NCI-H1092 (cell line): ENCODE measurements at places on chromosomes 5 and 9.

GRCh38 chr9:137956039-137956438 is 78.5 kb downstream of the CACNA1B start:
- DNase-seq, result no peak

DNA sequence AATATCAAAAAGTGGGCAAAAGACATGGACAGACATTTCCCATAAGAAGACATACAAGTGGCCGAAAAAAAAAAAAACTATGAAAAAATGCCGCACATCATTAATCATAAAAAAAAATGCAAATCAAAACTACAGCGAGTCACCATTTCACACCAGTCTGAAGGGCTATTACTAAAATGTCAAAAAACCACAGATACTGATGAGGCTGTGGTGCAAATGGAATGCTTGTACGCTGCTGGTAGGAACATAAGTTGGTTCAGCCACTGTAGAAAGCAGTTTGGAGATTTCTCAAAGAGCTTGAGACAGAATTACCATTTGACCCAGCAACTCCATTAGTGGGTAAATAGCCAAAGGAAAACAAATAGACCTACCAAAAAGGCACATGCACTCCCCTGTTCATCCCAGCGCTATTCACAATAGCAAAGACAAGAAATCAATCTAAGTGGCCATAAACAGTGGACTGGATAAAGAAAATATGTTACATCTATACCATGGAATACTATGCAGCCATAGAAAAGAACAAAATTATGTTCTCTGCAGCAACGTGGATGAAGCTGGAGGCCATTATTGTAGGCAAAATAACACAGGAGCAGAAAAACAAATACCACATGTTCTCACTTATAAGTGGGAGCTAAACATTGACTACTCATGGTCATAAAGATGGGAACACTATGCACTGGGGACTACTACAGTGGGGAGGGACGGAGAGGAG is 110.6 kb upstream of the BOD1 start:
- no peak for DNase-seq

DNA sequence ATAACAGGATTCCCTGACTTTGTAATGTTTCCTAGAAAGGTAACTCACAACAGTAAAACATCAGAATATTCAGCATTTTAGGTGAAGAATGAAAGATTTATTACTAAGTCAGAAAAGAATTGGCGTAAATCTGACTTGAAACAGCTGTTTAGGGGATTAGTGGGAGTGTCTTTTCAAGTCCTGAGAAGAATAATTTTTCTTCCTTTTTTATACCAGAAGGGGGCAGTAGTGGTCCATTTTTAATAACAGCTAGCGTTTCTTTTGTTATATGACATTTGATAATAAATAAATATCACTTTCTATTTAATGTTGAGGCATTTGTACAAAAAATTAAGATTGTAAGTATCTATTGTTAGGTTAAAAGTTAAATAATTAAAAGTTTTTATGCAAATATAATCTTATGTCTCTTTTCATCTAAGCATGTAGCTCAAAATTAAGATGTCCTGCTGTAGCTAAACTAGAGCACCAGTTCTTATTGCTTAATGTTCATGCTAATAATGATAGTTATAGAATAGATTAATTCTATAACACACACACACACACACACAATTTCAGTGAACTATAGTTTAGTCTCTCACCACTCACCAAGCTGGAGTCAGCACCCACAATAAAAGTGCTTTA is 258.7 kb upstream of the ARRDC3 start:
- peak; percentile 16 for DNase-seq

GRCh38 chr9:7976856-7977255 is 177.3 kb upstream of the DMAC1 start:
- no peak for DNase-seq

DNA sequence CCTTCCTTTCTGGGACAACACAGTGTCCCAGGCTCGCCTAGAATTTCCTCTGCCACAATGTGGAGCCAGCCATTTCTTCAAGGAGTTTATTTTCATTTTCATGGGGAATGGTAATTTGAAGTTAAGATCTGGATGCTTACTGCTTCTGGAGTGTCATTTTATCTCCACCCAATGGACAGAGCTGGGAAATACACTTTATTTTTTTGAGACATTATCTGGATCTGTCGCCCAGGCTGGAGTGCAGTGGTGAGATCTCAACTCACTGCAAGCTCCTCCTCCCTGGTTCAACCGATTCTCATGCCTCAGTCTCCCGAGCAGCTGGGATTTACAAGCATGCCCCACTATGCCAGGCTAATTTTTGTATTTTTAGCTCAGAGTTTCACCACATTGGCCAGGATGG is 12.7 kb upstream of the THG1L start:
- no peak for DNase-seq

DNA sequence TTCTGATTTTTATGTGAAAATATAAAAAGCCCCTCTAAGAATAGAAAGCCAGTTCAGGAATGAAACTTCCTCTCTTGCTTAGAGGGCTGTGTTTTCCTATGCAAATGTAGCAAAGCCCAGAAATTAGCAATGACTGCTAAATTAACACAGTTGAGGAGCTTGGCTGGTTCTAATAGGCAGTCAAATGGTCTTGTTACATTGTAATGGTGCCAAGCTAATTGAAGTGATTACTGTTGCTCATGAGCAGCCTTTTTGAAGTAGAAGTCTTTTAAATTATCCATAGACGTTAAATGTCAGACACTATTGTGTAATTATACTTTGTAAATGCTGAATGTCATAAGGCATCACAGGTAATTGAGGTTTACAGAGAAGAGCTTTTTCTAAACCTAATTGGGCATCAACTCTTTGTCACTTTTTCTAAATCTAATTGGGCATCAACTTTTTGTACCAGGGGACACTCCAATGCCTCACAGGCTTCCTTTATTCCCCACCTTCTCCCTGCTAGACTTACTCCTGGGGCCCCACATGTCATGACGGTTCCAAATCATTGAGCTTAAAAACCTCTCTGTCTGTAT is 229.1 kb downstream of the PSAT1 start:
- DNase-seq, result no peak

DNA sequence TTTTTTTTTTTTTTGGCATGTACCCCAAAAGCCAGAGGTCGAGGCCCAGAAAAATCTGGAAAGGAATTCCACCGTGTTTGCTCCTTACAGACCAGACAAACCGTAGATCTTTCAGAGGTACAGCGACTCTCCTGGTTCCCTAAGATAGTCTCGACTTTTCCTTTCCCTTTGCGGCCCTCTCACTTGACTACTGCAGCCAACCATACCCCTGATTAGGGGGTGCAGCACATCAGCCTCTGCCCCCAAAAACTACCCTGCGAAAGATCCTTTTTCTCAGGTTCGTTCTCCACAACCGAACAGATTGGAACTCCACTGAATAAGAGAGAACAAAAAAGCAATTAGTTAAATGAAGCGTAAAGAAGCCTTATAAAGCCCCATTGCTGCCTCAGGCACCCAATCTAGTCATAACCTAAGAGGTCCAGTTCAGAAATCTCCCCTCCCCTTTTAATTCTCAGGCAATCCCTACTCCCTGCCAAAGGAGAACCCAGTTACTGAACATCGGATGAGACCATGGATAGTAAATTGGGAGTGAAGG is 379 bp upstream of the TICAM2 start:
- no peak for DNase-seq

DNA sequence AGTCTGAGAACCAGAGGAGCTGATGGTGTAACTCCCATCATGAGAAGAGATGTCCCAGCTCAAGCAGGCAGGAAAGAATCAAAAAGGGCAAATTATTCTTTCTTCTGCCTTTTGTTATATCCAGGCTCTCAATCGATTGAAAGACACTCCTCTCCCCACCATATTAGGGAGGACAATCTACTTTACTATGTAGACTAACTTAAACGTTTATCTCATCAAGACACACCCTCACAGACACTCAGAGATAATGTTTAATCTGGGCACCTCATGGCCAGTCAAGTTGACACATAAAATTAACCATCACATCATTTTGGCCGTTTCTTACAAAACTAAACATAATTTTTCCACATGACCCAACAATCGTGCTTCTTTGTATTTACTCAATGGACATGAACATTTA is 534.3 kb upstream of the RORB start:
- DNase-seq, result no peak

DNA sequence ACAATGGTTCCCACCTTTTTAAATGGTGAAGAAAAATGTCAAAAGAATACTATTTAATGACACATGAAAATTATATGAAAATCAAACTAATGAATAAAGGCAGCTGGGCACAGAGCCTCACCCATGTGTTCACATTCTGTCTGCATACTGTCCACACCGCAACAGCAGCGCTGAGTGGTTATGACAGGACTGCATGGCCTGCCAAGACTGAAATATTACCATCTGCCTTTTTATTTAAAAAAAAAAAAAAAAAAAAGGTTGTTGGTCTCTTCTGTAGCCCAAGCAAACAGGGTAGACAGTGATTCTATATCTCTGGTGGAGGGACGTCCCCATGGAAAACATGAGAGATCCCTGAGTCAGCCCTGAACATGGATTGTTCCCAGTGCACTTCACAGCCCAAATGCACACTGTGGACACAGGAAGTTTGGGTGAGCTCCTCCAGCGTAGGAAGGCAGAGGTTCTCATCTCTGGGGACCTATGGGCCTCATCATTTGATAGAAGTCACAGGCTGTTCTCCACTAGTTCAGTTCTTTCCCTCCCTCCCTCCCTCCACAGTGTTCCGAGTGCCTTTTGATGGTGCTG is 44.9 kb upstream of the SHC3 start:
- no peak for DNase-seq

DNA sequence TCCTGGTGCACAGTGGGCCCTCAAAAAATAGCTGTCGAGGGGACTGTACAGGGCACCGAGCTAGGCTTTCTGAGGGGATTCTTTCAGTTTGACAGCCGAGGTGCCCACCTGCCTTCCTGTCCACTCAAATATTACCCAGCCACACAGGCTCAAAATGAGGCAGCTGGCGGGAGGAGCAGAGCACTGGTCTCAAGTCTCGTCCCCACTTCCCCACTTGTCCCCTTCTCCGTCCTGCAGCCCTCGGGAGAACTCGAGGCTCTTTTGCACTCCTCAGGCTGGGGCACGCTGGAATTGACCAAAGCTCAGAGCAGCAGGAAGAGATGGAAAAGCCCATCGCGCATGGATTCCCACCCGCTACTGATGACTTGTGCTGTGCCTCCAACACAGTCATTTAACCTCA is 185.2 kb downstream of the HSPA4 start:
- DNase-seq, result no peak

DNA sequence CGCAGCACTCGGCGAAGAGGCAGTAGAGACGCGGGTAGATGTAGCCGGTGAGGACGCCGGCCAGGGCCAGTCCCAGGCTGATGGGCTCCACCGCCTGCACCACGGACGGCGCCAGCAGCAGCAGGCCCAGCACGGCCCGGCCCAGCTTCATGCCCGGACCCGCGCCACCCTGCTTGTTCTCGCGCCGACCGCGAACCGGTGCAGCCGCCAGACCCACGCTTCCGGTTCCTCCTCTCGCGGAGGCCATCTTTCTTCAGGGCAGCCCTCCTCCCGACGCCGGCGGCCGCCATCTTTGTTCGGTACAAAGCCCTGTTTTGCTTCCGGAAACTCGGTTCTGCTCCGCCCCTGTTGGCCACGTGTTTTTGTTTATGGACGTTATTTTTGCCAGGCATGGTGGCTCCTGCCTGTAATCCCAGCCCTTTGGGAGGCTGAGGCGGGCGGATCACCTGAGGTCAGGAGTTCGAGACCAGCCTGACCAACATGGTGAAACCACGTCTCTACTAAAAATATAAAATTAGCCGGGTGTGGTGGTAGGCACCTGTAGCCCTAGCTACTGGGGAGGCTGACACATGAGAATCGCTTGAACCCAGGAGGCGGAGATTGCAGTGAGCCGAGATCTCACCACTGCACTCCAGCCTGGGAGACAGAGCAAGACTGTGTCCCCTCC is at the start of gene TOR1A:
TOR1A (minus strand) TSS at position 202 of the 667 bp plus-strand sequence; CDS start at position 151, 51 bp downstream.
- peak; percentile 90 for DNase-seq

DNA sequence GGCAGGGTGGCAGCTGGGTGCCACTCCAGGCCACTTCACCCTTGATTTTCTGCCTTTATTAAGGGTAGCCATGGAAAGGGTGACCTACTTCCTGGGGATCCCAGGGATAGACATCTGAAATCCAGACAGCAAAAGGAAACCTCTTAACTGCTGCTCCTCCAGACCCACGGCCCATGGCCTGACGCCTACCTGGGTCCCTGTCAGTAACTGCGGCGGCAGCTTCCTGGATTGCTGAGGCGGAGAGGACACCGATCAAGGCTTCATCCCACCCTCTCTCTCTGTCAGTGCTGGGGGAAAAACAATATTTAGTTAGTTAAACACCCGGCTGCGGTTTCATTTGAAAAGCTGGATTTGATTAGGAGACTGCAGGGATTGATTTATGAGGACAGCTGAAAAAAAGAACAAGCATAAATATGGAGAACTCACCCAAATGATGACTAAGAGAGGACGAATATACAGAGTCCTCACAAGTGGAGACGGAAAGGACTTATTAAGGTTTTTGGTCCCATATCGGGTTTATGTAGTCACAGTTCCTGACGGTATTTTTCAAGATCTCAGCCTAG is 158.7 kb upstream of the KLF4 start:
- no peak for DNase-seq
